ENCODE measurements at places on chromosomes 16 and 17.
A peak's percentile ranks its signal among the peaks of the same experiment; 100 is the strongest.

- no peak for DNase-seq
Observed at GRCh38 chr17:64491034-64491860, 5.6 kb downstream of the POLG2 start.

GRCh38 chr16:65782611-65783600 lies 583.6 kb upstream of the CDH5 start:
- no peak for DNase-seq

DNA sequence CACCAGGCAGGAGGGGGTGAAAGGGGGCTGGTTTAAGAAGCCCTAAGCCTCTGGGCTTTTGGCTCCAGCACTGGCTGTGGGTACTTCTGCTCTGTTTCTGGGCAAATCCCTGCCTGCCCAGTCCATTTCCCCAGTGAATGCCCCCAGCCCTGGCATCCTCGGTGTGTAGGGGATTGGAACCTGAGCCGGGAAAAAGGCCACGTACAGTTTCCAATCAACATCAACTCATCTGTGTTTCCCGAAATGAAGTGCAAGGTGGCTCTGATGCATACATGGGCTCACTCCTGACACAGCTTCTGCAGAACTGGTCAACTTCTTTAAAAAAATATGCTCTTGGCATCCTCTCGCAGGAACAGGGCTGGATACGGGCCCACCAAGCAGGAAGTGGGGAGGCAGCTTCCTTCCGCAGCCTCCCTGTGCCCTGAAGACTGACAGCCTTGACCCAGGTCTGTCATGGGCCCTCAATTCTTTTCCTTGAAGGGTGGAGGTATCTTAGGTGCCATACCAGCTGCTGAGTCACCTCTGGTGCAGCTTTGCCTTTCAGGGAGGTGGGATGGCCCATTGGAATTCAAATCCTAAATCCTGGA lies 73.3 kb downstream of the N4BP1 start:
- no peak for DNase-seq

DNA sequence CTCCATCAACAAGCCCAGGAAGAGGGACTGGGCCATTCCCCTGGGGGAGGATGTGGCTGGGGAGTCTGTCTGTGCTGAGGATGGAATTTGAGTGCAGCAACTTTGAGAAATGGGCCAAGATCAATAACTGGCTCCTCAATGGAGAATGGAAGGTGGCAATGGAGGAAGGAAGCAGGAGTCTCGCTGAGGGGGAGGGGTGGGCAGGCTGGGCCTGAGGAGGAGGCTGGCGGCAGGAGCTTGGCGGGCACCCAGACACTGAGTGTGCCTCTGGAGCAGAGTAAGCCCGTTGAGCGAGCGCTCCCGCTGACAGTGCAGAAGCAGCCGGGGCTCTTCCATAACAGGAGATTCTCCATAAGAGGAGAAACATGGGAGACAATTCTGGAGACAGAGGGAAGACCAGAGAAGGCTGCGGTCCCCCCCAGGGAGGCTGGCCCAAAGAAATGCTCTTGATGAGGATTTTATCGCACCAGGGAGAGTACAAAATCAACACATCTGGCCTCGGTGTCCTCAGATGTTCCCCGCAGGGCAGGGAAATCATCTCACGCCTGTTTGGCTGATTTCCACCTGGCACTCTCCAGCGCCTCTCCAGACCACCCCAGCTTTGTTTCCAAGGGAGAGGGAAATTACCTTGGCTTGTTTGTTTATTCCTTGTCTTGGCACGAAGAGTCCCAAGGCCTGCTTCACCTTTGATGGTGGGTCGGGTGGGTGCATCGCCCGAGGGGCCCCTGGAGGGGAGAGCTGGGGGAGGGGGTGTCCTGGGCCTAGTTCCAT lies 2.8 kb upstream of the MMP15 start:
- peak; percentile 71 for DNase-seq

- DNase-seq = no peak
Observed at GRCh38 chr16:85969159-85969558, 70.2 kb downstream of the IRF8 start.

GRCh38 chr17:28363776-28364650 lies 986 bp downstream of the SEBOX start:
- DNase-seq = no peak

DNA sequence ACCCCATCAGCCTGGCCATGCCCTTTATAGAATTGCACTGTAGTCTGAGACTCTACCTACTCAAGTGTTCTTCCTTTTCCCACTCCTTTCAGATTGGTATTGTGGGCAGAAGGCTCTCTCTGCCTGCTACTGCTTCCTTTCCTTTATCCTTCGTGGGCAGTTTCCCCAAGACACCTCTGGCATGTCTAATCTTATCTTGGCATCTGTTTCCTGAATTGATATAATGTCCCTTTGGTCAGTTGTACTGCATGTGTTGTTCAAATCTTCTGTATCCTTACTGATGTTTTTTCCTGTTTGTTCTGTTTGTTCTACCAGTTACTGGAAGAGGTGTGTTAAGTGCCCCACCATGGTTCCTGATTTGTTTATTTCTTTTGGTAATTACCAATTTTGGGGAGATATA lies 29.5 kb upstream of the MSI2 start:
- no peak for DNase-seq

DNA sequence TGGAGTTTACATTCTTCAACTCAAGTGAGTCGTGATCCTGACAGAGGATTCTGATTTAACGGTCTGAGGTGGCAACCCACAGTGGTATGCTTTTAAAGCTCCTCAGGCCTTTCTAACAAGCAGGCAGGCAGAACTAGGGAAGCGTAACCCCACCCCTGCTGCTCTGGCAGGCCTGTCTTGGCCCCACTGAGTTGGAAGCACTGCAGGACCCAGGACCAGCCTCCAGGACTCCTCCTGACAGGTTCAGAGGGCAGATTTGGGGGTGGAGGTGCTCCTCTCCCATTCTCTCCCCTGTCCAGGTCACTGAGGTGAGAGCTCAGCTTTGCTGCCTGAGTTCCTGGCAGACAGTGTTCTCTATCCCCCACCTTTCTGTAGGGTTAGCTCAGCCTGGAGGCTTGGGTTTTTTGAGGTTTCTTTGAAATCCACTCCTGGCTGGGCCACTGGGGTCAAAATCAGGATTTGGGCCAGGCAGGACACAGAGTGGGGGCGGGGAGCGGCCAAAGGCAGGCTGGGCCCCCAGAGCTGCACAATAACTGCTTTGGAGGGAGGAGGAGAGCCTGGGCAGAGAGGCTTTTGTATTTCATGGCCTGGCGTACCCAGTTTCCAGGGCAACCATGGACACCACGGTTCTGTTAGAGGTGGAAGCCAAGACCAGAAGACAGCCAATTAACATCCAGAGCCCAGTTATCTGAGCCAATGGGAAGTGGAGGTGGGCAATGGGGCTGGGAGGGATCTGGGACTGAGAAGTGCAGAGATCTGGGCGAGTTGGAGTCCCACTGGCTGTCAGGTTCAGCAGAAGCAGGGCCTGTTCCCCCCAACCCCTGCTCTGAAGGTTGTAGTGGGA lies 9.5 kb downstream of the MRPL27 start:
- DNase-seq = peak; percentile 49

- no peak for DNase-seq
Observed at GRCh38 chr16:90026135-90026534, 6.9 kb upstream of the DBNDD1 start.

DNA sequence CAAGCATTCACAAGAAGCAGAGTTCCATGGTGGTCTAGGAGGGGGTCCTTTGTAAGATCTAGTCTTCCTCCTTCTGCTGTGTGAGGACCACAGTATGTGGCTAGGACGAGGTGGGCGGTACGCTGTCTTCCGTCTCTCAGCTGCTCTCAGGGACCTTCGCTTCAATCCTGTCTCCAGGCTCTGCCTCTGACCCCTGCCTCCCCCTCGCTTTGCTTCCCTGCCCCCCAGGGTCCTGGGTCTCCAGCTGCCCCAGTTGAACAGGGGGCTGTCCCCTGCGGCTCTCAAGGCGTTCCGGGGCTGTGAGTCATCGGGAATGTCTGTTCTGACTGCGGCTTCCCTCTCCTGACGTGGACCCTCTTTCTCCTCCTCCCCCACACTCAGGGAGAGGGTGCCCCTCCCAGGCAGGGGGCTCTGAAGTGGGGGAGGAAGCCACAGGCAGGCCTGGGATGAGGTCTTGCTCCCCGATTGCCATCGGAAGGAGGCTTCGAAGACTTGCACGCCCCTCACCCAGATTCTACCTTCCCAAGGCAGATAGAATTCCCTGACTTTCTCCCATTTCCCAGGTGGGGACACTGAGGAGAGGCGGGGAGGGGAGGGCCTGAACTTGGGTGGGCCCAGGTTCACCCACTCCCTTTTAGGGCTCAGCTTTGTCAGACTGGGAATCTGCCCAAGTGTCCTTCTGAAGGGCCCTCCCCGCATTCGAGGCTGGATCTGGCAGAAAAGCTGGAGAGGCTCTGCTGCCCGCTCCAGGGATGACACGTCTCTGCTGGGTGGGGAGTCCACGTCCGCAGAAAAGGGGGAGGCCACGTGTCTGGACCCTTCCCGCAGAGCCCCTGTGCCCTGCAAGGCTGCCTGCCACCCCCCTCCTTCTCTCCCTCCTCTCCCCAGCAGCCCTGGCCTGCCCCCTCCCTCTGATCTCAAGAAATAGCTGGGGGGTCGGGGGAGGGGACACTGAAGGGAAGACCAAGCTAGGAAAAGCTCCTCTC lies 9.1 kb upstream of the COL1A1 start:
- DNase-seq = no peak

DNA sequence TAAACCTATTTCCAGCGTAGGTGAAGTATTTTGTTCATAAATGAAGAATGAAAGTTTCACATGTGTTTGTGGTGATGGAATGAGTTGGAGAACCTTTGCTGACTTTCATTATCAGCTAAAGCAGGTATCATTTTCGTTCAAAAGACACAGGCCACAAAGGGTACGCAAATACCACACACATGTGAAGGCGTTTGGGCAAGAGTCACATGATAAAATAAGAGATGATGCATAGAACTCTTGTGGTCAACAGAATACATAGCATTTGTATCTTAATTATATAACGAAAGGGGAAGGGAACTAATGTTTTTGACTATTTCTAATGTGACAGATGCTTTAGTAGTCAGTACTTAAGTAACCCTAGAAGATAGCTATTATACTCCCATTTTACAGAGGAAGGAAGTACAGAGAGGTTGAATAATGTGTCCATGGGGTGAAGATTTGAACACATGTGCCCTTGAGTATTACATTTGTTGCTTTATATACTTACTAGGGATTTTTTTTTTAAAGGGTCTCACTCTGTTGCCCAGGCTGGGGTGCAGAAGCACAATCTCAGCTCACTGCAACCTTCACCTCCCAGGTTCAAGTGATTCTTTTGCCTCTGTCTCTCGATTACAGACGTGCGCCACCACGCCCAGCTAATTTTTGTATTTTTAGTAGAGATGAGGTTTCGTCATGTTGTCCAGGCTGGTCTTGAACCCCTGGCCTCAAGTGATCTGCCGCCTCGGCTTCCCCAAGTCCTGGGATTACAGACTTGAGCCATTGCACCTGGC lies 4.8 kb downstream of the RPA1 start:
- DNase-seq = no peak

DNA sequence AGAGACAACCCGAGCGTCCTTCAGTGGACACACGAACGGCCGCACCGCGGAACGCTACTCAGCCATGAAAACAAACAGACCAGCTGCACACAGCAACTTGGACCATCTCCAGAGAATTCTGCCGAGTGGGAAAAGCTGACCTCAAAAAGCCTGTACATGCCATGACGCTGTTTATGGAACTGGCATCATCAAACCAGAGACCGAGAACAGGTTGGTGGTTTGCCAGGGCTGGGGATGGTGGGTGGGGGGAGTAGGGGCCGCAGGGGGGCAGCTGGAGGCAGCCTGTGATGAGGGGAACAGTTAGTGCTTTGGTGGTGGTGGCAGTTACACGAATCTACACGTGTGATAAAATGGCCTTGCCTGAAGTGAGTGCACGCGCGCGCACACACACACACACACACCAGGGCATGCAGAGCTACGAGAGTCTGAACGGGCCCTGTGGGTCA lies 169.8 kb downstream of the LAT start:
- no peak for DNase-seq

- DNase-seq = no peak
Observed at GRCh38 chr16:30430428-30430970, 669 bp upstream of the DCTPP1 start.

DNA sequence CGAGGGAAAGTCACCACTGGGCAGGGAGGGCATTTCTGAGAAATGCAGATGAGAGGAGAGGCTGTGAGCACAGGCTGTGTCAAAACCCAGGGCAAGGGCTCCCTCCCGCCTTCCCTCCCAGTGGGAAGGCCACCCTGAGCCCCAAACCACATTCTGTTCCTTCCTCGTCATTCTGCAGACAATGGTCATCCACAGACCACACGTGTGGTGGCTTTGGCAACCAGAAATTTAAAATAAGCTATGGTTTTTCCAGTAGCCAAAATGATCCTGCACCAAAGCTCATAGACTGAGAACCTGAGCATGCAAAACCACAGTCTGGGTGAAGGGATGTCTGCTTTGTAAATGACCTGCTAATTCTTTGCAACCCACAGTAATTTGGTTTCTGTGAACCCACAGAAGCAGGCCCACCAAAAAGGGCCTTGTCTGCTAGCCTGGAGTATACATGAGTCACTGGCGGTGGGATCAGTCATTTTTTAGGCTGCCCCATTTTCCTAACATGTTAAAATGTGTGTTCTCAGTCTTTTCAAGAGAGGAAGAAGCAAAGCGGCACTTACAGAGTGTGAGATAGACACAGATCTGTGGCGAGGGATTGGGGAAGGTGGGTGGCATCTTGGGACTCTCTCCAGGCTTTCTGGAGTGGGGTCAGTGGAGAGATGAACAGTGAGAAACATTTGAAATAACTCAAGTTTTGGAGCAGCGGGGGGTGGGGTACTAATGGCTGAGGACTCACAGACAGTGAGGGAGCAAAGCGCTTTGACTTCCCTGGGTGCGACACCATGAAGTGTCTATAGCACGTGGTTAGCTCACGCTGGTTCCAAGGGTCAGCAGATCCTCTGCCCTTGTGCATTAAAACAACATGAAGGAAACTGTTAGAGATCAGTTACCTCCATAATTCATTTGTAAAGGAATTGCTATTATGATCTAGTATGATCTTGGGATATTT lies 20.5 kb downstream of the GRB7 start:
- no peak for DNase-seq

DNA sequence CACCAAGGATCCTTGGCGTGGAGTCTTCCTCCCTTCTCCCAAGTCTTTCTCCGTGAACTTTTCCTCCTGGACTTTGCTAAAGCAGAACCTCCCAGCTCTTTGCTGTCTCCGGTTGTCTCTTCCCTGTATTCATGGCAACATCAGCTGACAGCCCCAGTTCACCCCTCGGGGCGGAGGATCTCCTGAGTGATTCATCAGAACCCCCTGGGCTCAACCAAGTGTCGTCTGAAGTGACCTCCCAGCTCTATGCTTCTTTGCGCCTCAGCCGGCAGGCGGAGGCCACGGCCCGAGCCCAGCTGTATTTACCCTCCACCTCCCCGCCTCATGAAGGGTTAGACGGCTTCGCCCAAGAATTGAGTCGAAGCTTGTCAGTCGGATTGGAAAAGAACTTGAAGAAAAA lies 943 bp downstream of the CNTROB start:
- DNase-seq = no peak

DNA sequence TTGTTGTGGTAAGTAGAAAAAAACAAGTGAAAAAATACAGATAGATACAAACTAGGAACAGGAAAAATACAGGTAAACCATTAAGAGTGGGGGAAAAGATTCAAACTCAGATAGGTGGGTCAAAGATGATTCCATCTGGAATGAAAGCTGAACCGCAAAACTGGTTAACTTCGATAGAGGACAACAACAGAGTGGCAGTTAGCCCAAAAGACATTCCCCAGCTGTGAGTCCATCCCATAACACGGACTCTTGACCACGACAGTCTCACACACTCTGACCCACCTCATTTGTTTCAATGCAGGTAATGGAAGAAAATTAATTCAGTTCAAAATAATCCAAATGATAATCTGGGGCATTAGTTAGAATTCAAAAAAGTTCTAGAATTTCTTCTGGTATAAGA lies 13.5 kb downstream of the ELAC2 start:
- DNase-seq = no peak
